Midbrain (tissue), 1 donor: ENCODE measurements at places on chromosomes 4 and X.

DNA sequence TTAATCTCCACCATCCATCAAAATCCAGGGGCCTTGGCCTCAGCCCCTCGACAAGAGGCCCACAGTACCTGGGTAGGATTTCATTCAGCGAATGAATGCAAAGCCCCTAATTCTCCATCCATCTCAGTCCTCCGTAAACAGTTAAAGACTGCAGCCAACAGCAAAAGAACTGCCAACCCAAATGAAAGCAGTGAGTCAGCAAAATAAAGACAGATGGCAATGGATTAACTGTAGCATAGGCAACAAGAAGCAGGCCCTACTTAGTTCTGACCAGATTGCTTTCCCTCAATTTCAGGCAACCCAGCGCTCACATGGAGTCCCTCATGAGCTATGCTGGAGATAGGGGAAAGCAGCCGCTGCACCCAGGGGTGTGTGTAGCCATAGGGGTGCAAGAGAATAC is 21.4 kb downstream of the PLAC1 start:
- DNase-seq = no peak

DNA sequence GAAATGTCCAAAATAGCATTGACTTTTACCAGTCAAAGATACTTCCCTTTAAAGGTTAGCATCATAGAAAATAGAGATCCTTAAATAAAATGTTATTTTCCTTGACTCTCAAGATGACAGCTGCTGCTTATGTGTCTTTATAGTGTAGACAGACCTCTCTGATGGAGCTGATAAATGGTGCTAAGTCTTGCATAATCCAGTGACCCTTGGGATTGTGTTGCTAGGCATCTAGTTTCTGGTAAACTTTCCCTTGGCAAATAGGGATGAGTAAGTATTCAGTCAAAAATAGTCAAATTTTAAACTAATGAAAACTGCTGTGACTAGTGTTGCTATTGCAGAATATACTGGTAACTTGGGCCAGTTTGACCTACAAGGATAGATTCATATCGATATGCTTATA is 53.6 kb downstream of the MBNL3 start:
- DNase-seq = no peak

DNA sequence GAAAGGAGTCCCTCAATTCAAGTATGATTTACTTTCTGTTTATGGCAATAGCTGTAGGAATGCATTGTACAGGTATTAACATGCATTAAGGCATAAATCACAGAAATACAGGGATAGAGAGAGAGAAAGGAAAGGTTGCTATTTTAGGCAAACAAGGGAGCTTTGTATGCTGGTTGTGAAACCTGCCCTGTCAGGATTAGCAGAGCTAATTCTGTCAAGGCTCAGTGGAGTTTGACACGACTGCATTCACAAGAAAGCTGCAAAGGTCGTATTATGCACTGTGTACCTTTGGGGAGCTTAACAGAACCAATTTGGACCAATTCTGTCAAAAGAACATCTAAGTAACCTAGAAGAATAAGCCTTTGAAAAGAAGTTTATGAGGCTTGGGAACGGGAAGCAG is 239.3 kb downstream of the GRIA2 start:
- peak; percentile 9 for DNase-seq

- DNase-seq = no peak
Measured at GRCh38 chr4:125736057-125736456, 421.3 kb downstream of the FAT4 start.

DNA sequence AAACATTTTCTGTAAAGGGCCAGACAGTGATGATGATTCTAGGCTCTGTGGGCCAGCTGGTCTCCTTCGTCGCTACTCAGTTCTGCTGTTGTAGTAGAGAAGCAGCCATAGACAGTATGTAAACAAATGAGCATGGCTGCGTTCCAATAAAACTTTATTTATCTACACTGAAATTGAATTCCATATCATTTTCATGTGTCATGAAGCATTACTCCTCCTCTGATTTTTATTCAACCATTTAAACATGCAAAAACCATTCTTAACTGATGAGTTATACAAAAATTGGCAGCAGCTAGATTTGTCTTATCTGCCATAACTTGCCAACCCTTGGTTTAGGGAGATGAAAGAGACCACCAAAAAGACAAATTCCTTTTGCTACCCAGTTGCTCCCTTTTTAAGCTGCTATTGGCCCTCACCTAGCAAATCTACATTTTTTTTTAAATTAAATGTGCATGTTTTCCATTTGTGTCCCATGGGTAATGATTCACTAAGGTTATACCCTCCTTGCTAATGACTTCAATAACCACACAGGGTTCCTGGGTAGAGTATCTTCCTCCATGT is 309.9 kb downstream of the DHX15 start:
- DNase-seq = no peak

- DNase-seq = no peak
Measured at GRCh38 chrX:118355225-118355920, 9.5 kb downstream of the WDR44 start.

- no peak for DNase-seq
Measured at GRCh38 chrX:352181-352580, 33.6 kb upstream of the GTPBP6 start.

DNA sequence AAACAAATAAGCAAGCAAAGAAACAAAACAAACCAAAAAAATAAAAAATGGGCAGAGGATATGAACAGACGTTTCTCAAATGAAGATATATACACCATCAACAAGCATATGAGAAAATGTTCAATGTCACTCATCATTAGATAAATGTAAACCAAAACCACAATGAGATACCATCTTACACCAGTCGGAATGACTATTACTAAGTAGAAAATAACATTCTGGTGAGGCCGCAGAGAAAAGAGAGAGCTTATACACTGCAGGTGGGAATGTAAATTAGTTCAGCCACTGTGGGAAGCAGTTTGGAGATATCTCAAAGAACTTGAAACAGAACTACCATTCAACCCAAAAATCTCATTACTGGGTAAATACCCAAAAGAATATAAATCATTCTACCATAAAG is 321.0 kb upstream of the SLIT2 start:
- DNase-seq = no peak

GRCh38 chr4:118353534-118354030 is 779 bp upstream of the PRSS12 start:
- DNase-seq = no peak

GRCh38 chr4:140092094-140092851 is 61.7 kb downstream of the MAML3 start:
- DNase-seq = peak; percentile 47

DNA sequence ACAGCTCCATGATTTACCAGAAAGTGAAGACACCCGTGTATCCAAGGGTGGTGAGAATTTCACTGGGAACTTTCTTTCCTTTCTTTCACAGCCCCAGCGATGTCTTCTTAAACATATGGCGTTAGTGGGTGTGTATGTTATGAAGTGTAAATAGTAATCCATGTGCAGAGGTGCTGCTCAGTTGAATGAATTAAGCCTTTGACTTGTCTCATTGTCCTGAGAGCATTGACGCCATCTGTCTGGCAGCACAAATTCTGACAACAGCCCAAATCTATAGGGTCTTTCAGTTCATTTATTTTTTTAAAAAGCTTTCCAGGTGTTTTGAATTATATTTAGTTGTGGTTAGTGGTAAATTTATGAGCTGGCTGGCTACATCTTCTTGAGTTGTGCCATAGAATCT is 69.4 kb downstream of the CLCN5 start:
- no peak for DNase-seq

DNA sequence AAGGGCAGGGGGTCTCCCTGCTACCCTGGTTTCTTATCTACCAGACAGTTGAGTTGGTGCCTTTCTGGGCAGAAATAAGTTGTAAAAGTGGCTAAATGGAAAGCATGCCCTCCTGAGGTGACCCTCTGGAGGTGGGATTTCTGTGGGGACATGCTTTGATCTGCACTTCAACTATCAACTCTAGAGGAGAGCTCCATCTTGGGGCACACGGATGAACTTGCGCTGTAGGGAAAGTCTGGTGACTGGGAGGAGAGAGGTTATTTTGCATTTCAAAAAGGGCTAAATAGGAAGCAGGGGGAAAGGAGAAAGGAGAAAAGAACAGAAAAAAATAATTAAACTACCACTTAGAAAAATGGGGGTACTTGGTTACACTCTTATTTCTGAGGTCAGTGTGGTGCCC is 12.7 kb upstream of the RHOXF2B start:
- DNase-seq = no peak

GRCh38 chrX:136477026-136477425 is 10.7 kb upstream of the BRS3 start:
- no peak for DNase-seq

DNA sequence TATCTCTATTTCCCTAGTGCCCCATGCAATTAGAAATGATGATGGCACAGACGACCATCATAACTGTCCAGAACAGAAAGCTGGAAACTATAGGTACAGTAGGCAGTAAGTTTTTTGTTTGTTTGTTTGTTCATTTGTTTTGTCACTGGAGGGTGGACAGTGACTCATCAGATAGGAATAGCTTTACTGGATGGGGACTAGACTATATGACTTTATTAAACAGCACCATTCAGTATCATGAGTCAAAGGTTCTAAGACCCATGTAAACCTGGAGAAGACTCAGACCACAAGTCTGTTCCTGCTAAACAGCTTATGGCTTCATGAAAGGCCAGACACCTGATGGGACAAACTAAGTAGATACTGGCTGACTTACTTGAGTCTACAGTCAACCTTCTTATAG is 38.4 kb downstream of the PLAC1 start:
- DNase-seq = no peak

GRCh38 chr4:125313989-125314667 is 627 bp upstream of the FAT4 start:
- DNase-seq = no peak

- DNase-seq = no peak
Measured at GRCh38 chr4:116870686-116871085, 214.7 kb downstream of the TRAM1L1 start.

- peak; percentile 24 for DNase-seq
Measured at GRCh38 chrX:16712548-16713155, at the start of gene CTPS2. Gene CTPS2 (minus strand): TSS chrX:16712669. CDS start chrX:16702902, 9,767 bp downstream.

- DNase-seq = no peak
Measured at GRCh38 chrX:48531358-48531959, 8.1 kb upstream of the TBC1D25 start.

GRCh38 chr4:90127706-90128345 is 632 bp downstream of the CCSER1 start:
- no peak for DNase-seq

DNA sequence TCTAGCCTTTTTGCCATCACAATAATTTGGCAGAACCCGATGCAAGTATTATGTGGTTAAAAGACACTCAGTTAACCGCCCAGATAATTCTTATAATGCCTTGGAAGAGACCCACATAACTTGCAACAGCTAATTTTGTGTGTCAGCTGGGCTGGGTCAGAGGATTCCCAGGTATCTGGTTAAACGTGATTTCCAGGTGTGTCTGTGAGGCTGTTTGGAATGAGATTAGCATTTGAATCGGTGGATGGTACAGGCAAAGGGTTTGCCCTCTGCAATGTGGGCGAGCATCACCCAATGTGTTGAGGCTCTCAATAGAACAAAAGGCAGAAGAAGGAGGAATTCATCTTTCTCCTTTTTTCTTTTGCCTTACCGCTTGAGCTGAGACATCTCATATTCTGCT is 314.2 kb upstream of the PUDP start:
- no peak for DNase-seq

DNA sequence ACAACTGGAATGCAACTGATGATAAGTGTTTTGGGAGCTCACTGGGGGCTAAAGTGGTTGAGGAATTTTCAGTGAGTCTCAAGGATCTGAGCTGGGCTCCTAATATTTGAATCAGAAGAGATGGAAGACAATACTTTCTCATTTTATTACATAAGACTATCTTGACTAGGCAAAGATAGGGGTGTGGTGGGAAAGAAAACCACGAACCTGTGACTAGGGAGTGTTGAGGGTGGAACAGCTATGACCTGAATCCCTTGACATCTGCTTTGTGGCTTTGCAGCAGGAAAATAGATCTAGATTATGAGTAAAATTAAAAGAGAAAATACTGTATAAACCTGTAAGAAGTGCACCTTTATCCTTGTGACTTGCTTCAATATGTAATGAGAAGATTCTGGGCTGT is 295.1 kb upstream of the TEX13A start:
- DNase-seq = no peak

DNA sequence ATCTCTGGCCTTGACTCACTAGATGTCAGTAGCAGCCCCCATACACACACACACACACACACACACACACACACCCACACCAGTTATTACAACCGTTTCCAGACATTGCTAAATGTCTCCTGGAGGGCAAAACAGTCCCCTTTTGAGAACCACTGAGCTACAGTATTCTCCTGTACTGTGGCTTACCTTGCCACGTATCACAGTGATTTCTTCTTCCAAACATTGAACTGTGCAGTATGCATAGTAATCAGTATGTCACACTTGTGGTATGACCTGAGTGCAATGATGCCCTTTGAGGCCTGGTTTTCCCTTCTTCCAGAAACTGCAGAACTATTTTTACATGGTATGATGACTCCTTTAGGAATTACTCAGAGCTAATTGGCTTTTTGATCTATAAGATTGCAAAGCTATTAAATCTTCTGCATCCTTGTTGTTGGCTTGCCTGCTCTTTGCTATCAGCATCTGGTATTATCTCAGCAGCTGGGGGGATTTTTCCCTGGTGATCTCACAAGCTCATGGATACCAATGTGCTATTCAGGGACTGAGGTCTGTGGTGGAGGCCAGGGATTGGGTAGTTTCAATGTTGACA is 3.6 kb upstream of the THOC2 start:
- DNase-seq = no peak

DNA sequence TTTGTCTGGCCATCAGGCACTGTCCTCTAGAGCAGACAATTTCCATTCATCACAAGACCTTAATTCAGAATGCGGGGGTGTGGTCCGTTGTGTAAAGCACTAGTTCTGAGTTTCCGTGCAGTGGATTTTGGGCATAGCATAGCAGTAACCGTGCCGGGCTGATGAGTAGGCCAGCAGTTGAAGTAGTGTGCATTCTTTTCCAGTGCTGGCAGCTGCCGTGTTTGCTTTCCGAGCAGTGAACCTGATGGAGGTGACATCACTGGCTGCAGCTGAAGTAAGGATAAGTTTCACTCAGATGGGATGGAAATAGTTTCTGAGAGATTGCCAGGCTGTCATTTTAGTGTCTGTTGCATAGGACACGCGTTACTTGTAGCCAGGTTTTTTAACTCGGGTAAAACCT is 107.0 kb upstream of the STIM2 start:
- no peak for DNase-seq

- no peak for DNase-seq
Measured at GRCh38 chr4:135777361-135777760, 1575.8 kb upstream of the PABPC4L start.

- no peak for DNase-seq
Measured at GRCh38 chrX:129626026-129626425, 28.7 kb downstream of the APLN start.

DNA sequence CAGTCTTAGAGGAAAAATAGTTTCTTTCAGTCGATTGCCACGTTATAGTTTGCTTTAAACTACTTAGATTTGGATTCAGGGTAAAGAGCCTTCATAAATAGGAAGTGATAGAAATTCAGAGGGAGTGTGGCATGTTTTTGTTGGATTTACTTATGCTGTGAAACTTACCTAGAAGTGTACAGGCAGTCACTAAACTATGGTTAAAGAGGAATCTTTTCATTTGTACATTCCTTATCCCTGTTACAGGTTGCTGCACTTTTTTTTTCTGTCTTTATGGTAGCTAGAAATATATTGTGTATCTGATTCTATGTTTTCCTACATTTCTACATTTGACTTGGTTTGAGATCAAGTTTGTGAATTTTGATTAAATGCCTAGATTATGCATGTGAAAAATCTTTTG is 19.1 kb downstream of the WWC2 start:
- DNase-seq = no peak
